ENCODE measurements at places on chromosomes 12 and 14.

DNA sequence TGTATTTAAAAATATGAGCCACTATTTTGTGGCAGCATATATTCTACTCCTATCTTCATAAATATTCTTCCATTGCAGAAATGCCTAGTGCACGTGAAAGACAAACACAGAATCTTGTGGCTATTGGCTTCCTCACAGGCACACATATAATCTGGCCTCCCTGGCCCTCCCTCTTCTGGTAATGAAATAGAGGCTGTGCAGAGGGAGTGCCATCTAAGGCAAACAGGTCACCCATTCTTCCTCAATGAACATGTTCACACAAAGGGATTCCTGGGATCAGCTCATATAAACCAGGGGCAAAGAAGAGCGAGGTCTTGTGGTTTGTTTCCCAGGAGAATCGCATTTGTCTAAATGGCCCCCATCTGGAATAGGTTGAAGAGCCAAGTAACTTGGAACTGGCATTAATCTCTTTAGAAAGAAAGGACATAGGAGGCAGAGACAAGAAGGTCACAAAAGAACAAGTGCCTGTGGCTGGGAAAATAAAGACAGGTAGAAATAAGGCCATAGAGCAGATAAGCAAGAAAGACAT lies 171.6 kb upstream of the PTPRQ start:
- DNase-seq = no peak

DNA sequence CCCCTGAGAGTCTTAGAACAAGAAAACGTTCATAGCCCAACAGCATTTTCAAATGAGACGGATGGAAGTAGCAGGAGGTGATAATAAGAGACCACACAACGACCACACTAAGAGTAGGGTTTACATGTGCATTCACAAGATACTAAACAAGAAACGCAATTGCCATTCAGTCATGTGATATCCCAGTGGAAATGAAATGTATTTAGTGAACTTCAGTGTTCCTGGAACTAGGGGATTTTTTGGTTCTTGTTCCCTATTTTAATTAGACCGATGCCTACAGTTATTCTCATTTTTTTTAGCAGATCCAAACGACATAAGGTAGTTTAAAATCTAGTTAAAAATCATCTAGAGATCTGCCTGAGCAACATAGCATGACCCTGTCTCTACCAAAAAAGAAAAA lies 150.0 kb downstream of the GPR65 start:
- no peak for DNase-seq

GRCh38 chr14:78690836-78691235 lies 520.7 kb downstream of the NRXN3 start:
- no peak for DNase-seq

DNA sequence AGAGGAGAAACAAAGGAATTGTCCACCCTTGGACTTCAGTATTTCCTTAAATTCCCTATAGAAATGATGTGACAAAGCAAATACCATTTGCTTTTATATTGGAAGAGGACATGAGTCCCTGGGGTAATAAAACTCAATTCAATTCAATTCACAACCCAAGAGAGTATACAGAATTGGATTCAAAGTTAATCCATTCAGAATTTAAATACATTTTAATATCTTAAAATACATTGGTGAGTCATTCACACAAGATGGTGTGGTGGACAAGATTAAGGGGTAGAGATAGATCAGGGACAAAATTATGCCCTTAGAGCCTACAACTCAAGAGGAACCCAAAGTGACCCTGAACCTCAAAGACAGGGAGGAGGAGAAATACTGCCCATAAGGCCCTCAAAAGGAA lies 495.0 kb upstream of the TMPO start:
- DNase-seq = no peak

DNA sequence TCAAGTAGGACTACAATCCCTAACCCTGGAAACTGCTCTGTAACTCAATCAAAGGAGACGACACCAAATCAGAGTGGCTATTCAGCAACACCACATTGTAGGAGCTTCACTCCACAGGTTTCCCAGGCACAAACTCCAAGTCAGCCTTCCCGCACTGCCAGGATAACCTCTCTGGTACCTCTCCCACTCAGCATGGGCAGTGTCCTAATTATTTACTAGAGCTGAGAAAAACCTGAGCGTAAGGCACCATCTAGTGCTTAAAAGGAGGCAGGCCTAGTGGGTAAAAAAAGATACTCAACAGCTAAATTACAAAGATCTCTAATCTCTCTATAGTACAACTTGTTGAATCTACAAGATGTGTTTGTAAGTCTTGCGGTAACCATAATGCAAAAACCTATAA lies 36.1 kb downstream of the PARP11 start:
- DNase-seq = no peak

- no peak for DNase-seq
Observed at GRCh38 chr14:21098076-21098891, at the start of gene ZNF219. Gene ZNF219, minus strand, starts transcription at chr14:21098655. Its CDS starts 5,064 bp downstream, at chr14:21093591.

- no peak for DNase-seq
Observed at GRCh38 chr14:39861229-39861600, 429.0 kb upstream of the FBXO33 start.

DNA sequence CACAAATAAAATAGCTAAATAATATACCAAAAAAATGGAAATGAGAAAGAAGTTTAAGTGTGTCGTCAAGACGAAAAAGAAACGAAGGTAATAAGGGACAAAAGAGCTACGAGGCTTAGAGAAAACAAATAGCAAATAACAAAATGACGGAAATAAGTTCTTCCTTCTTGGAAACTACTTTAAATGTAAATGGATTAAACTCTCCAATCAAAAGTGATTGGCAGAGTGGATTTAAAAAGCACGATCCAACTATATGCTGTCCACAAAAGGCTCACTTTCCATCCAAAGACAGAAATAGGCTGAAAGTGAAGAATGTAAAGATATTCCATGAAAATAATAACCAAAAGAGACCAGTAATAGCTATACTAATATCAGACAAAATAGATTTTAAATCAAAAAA lies 82.4 kb downstream of the DIO3 start:
- no peak for DNase-seq

GRCh38 chr14:61484031-61484430 lies 162.7 kb downstream of the PRKCH start:
- no peak for DNase-seq

DNA sequence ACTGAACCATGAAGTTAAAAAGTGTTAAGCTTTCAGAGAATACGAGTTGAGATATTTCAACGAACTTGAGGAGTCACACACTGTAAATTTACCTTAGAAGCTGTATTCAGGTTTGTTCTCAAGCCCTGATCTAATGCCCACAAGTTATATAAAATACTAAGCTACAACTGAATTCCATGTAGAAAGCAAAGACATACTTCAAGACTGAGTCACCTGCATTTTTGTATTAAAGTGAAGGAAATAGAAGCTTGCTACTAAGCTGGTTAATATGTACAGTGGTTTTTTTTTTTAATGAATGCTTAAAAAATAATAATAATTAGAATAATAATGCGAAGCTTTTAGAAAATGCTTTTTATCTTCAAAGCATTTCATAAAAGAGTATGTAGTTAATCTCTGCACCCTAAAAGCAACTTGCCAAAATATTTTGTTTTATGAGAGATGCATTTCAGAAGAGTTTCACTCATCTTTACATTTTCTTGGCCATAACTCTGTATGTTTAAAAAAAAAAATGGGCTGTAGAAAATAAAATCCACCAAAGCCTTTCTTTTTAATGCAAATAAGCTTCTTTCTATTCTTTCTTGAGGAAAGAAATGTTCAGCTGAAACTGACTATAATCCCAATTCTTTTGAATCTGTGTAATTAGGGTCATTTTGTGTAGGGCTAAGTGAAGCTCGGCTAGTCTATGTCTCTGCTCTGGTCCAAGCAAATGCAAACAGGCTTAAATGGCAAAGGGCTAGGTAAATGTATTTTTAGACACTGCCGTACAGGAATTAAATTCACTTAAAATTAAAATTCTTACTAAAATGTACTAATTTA lies 1047.5 kb upstream of the FLRT2 start:
- DNase-seq = no peak

- DNase-seq = no peak
Observed at GRCh38 chr12:3325736-3326135, 165.3 kb upstream of the PRMT8 start.

- DNase-seq = no peak
Observed at GRCh38 chr12:94753036-94753679, 102.8 kb upstream of the TMCC3 start.

- no peak for DNase-seq
Observed at GRCh38 chr12:79891506-79892162, 43.3 kb downstream of the PPP1R12A start.

DNA sequence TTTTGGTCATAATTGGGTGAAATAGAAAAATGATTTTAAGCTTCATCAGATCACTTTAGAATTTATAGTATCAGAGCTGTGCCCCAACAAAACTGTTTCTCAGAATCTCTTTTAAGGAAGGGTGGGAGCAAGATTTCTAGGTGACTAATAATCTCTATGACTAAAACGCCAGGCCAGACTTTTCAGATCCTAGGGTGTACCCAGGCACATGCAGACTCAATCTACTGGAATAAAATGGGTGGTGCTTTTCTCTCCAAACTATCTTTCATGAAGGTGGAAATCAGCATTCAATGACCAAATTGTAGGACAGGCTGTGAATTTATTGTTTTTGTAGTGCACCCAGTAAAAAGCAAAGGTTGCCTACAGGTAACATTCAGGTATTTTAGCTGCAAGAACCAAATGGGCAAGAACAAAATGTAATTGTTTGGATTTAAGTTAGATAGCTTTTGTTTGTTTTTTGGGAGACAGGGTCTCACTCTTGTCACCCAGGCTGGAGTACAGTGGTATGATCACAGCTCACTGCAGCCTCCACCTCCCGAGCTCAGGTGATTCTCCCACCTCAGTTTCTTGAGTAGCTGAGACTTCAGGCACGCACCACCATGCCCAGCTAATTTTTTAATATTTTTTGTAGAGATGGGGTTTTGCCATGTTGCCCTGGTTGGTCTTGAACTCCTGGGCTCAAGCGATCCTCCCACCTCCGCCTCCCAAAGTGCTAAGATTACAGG lies 49.5 kb downstream of the PPP2R5C start:
- no peak for DNase-seq

GRCh38 chr14:101717663-101718490 lies 43.6 kb upstream of the PPP2R5C start:
- DNase-seq = no peak

- DNase-seq = no peak
Observed at GRCh38 chr12:94099632-94100031, 48.7 kb upstream of the PLXNC1 start.

DNA sequence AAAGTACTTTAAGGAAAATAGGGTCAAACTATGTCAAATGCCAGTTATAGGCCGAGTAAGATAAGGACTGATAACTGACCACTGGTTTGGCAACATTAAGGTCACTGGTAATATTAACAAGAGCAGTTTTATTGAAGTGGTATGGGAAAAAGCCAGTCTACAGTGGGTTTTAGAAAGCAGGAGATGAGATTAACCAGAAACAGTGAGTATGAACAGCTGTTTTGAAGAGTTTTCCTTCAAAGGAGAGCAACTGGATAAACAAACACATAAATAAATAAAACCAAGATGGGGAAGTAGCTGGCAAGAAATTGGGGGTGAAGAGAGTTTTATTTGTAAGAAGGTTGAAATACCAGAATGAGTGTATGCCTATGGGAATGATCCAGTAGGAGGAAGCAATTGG lies 30.3 kb downstream of the KITLG start:
- DNase-seq = no peak

DNA sequence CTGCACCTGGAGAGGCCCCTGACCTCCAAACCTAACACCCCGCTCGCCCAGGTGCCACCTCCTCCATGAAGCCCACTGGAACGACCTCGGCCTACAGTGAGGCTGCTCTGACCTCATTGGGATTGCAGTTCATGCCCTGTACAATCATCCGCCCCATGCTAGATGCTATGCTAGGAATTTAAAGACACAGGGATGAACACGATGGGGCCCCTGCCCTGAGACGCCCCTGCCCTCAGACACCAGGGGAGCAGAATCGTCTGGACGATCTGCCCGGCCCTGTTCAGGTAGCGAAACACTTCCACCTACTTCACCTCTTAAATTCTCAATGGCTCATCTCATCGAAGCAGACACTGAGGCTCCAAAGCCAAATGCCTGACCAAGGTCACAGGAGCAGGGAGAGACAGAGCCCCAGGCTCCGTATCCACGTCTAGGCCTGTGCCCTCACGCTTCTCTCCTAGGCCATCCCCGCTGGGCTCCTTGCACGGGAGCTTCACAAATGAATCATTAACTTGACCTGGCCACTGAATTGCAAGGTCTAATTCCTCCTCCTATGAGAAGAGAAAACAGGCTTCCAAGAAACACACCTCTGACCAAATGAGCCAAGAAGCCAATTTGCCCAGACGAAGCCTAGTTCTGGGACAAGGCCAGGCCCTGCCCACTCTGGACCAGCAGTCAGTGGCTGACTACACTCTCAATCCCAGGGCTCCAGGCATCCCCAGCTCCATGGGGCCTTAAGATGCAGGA lies 35.2 kb downstream of the SCARB1 start:
- DNase-seq = no peak

- DNase-seq = no peak
Observed at GRCh38 chr14:94126800-94127199, 2.6 kb downstream of the IFI27L2 start.
